Memory B cell (primary cell): ENCODE measurements at places on chromosomes 3 and 15.

GRCh38 chr3:58215317-58216025, 4.7 kb upstream of the DNASE1L3 start:
- no peak for DNase-seq

- DNase-seq, result no peak
Measured at GRCh38 chr3:63896332-63897030, 15.7 kb downstream of the SCAANT1 start.

GRCh38 chr3:187610981-187611511, 59.1 kb downstream of the SST start:
- no peak for DNase-seq

- peak; percentile 48 for DNase-seq
Measured at GRCh38 chr3:13282358-13282985, 137.7 kb downstream of the NUP210 start.

DNA sequence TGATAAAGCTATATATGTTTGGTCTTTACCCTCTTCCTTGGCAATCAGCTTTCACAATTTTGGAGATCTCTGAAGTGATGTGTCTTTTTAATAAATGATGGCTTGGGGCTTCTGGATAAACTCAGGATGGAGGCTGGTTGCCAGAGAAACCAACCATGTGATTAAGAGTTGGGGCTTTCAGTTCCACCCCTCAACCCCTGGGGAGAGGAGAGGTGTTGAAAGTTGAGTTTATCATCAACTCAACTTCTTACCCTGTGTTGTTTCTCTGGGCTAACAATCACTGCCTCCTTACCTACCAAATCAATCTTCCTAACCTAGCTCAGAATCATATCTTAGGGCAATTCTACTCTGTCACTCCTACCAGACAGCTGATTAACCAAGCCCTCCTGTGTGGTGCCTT, 735.8 kb downstream of the ZPLD1 start:
- no peak for DNase-seq

DNA sequence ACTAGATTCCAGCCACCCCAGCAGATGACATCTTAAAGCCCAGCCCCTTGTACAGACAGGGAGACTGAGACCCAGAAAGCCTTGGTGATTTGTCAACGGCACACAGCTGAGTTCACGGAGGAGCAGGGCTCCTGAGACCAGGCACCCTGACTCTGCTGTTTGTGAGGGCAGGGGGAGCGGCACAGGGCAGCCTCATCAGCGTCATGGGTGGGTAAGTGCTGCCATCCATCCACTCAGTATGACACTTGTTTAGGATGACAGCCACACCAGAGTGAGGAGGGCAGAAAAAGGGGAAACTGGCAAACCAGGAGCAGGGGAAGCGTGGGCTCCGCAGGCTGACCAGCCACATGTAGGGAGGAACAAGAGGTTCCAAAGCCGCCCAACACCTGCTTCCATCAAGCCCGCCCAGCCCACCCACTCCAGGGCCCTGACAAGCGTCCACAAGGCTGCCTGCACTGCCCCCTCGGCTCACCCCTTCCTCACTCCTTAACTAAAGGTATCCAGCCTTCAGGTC, 19.9 kb downstream of the RBPMS2 start:
- no peak for DNase-seq

GRCh38 chr15:94040541-94041248, 190.7 kb upstream of the MCTP2 start:
- no peak for DNase-seq

DNA sequence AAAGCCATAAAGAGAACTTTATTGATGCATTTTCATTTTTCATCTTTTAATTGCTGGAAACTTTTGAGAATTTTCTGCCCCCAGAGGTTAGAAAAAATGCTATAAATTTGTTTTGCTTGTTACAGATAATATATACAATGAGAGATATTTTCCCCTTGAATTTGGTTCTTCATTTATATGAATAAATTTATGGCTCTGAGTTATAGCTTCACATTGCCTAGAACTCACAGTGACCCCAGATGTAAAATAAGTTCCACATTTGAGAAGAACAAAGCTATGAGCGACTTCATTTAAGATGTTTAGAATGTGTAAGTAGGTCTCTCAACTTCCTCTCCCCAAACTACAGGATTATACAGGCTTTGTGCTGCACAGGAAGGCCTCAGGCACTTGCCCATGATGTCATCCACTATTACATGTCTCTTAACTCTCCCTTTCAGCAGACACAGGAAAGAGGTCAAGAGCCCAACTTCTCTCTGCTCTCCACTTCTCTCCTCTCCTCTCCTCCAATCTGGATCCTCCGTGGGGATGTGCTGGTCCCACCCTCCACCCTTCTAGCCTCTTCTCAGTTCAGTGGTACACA, 92.8 kb downstream of the DUT start:
- DNase-seq, result no peak

GRCh38 chr3:110479731-110480130, 591.9 kb upstream of the NECTIN3 start:
- DNase-seq, result no peak

- DNase-seq, result no peak
Measured at GRCh38 chr3:80535286-80535685, 767.5 kb upstream of the ROBO1 start.

- no peak for DNase-seq
Measured at GRCh38 chr3:113097960-113098447, 107.2 kb downstream of the GTPBP8 start.

- DNase-seq, result no peak
Measured at GRCh38 chr3:29594261-29594660, 313.4 kb downstream of the RBMS3 start.

DNA sequence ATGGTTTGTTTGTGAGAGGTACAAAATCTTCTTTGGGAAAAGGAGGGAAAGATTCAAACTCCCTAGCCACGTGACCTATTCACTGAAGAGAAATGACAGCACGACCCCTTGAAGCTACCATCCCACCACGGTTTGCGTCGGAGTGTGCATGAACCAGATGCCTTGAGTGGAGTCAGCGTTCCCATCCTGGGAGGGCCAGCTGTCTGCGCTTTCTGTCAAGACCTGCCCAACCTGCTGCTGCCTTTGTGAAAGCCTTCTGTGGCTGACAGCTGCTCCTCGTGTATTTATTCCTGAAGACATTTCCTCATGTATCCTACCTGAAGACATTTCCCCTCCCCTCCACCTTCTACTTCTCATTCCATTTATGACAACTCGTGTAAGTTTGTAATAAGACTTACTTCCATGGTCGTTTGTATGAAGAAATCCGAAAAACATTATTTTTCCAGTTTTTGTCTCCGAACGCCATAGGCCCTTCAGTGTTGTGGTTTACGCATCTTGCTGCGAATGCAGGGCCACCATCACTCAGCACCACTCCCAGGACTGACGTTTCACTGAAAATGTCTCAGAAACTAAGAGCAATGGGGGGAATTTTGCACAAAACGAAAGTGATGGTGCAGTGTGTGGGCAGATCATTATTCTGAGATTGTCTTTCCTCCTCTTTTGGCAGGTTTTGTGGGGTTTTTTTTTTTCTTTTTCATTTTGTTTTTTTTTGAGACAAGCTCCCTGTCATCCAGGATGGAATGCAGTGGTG, 18.9 kb downstream of the EBLN2 start:
- no peak for DNase-seq

DNA sequence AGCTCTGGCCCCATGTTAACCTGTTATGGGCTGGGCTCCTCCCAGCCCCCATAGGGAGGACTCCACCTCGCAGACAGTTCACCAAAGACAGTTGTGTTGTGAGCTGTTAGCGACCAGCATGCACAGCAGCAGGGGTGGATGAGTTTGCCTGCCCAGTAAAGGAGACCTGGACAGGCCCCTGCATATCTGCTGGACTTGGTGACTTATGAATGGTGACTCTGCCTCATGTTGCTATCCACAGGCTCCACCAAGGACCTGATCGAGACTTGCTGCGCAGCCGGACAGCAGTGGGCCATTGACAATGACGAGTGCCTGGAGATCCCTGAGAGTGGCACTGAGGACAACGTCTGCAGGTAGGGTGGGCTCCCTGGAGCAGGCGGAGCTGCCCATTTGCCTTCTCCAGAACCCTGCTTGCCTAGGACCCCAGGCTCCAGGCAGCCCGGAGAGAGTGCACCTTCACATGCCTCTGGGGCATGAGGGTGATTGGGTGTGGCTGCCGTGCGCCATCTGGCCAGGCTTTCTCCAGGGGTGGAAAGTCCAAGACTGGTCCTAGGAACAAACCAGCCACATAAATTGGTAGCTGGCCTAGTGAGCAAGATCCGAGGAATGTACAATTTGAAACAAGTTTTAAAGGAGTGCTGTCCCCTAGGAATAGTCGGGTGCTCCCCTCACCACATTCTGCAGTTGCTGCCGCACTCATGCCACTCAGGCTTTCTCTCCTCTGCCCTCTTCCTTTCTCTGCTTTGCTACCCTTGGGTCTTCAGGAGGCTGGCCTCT, 59.1 kb downstream of the FBLN2 start:
- DNase-seq, result no peak

DNA sequence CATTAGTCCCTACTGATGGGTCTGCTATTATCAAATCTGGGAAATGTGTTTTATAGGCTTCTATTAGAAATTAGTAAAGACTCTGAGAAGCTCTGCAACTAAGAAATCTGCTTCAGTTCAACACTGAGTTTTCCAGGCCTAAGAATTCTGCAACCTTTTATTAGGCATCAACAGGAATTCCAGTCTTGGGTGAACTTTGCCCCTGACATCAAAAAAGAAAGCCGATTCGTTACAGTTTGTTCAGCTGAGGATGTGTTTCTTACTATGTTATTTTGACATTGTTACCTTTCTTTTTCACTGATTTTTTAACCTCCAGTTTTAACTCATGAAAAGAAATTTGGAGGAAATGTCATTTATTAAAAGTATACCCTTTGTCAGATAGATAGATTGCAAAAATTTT, 131.5 kb upstream of the KCNH8 start:
- DNase-seq, result no peak

DNA sequence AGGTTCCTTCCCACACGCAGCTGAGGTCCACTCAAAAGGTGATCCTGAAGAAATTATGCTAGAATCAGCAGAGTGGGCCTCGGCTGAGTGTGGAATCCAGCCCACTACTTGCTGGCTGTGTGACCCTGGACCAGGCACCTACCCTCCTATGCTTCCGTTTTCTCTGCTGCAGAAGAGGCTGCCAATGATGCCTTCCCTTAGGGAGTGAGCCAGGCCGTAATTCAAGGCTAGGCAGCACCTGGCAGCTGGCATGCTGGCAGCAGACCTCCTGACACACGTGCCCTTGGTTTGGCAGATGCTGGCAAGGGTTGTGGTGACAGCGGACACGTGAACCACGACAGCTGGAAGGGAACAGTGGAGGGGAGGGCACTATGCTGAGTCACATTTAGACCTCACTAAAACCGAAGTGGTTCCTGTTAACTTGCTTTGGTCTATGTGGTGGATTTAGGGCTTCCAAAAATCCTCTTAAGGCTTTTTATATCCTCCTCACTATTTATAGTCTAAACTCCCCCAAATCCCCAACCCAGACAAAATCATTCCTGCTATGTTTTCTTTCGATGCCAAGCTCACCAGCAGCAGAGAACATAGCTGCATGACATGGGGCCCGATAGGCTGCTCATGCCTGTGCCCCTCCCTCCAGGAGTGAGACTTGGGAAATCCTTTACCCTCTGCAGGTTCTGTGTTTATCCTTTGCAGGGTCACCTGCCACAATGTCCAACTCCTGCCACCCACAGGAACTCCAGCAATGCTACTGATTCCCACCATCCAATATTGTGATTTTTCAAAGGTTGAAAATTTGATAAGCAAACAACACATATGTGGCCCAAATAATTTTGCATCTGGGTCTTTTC, 10.6 kb upstream of the PCSK6 start:
- no peak for DNase-seq

GRCh38 chr15:94542391-94542790, 311.0 kb downstream of the MCTP2 start:
- DNase-seq, result no peak

GRCh38 chr15:45616901-45617323, 17.9 kb upstream of the SQOR start:
- no peak for DNase-seq

DNA sequence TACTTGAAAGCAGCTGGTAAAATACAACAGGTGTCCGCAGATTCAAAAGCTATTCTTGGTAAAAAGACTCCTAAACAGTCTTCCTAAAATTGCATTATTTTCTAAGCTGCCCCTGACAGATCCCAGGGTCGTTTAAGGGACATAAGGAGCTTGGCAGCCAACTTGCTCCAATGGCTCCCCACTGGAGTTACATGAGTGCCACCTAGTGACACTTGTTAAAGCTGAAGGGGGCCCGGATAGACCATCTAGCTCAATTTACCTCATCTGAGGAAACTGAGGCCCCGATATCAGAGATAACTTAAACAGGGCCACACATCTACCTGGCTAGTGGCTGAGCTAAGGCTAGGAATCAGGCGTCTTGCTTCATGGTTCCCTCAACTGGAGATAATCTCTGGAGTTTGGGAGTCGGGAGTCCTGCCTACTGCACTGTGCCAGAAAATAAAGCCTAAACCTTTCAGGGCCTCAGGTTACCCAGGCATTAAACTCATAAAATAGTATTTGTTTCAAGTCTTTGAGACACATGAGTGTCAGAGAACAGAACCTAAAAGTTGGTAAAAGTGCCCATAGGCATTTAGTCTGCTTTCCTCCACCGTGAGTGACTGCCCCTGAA, 6.5 kb upstream of the TBC1D23 start:
- peak; percentile 31 for DNase-seq

- DNase-seq, result no peak
Measured at GRCh38 chr3:170531657-170532335, 54.1 kb downstream of the SLC7A14 start.

- no peak for DNase-seq
Measured at GRCh38 chr3:69290006-69290405, 95.9 kb downstream of the FRMD4B start.

GRCh38 chr3:37462452-37462851, 288.1 kb upstream of the LRRFIP2 start:
- no peak for DNase-seq

GRCh38 chr3:127480196-127480954, 110.2 kb downstream of the TPRA1 start:
- no peak for DNase-seq

DNA sequence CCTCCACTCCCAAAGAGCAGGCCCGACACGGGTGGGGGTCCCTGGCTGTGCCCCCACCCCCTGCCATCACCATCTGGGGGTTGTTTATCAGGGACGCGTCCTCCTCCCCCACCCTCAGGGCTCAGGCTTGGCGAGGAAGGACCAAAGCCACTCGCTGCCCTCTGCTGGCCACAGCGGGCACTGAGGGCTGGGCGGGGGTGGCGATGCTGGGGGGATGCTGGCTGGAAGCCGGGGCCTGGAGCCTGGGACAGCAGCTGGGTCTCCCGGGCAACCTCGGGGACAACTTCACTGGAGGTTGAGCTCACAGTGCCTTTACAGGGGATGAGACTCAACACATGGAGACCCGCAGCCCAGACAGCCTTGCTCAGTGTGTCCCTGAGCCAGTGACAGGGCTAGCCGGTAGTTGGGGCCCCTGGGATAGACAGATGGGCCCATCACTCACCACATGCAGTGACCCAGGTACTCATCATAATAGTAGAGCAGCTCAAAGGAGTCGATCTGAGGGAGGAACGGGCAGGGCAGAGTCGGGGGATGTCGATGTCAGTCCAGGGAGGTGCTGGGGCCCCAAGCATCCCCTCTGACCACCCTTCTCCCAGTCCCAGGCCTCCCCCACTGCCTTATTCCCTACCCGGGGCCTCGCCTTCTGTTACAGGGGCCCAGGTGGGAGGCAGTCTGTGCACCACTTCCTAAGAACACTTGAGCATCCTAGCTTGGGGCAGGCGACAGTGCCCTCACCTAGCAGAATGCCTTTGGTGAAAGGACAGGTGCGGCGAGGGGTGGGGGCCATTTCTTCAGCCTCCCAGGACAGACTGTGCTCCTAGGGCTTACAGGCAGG, 5.9 kb upstream of the CALML4 start:
- DNase-seq, result peak; percentile 45
